NCI-H82 (cell line): ENCODE measurements at places on chromosomes 13 and 19.

DNA sequence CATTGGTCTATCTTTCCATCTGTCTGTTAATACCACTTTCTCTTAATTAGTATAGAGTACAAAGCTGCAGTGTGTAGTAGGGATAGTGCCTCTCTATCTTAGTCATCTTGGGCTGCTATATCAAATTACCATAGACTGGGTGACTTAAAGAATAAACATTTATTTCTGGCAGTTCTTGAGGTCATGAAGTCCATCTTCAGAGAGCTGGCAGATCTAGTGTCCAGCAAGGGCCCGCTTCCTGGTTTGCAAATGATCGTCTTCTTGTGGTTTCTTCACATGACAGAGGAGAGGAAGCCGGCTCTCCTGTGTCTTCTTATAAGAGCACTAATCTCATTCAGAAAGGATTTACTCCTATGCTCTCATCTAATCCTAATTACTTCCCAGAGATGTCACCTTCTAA, 6.1 kb downstream of the ZNF700 start:
- peak; percentile 50 for DNase-seq

GRCh38 chr13:102402290-102402689, 442 bp upstream of the FGF14 start:
- peak; percentile 93 for DNase-seq

GRCh38 chr13:25857830-25858229, 194.0 kb downstream of the SHISA2 start:
- DNase-seq = no peak

DNA sequence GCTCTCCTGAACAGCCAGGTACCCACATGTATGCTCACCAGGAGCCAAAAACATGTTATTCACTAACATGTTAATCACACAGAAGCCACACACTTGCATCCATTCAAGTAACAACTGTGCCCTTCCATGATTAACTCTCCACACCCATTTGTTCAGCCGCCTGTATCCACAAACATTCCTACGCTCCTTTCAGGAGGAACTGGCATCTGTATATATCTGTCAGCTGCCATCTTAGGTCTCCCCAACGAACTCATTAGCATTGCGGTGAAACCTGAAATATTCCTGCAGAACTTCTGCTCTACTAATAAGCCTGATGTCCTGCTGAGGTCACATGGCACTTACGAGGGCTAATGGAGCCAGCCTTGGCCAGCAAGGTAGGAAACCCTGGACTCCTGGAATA, 33.0 kb downstream of the OLFM2 start:
- no peak for DNase-seq

DNA sequence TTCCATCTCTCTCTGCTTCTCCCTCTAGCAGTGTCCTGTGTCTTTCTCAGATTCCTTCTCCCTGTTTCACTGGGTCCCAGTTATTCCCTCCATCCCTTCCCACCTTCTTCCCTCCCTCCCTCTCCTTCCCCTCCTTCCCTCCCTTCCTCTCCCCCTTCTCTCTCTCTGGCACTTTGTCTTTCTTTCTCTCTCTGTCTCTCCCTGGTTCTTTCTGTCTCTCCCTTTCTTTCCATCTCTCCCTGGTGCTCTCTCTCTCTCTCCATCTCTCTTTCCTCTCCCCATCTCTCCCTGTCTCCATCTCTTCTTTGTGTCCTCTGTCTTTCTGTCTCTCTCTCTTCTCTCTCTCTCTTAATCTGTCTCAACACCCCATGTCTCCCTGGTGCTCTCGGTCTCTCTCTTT, 31.7 kb upstream of the CYP2B6 start:
- no peak for DNase-seq

- DNase-seq = no peak
Observed at GRCh38 chr19:6925801-6926751, 38.7 kb downstream of the ADGRE1 start.
